Liver (tissue), 10 donors: ENCODE measurements at places on chromosomes 7 and 10.

DNA sequence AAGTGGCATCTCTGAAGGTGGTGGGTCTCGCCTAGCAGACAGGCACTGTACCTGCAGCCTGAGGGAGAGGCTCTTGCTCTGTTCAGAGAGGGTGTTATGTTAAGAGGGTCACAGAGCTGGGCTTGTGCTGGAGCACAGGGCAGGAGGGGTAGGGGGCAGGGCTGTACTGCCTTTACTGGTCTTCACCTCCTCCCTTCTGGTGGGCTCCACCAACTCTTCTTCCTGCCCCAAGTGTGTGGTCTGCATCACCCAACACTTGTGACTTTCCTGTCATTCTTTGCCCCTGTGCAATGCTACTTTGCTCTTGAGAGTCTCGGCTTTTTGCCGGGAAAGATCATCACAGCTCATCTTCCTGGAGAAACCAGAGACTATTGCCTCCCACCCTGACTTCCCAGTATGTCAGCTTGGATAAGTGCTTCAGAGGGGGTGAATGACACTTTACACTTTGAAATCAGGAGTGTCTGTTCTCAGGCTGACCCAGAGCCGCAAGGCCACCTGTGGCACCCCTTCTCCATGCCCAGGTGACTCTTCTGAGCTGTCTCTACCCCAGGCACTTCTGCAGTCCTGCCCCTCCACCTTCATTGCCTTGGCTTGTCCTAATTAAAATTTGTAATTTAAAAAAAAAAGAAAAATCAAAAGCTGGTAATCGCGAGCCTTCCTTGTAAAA lies 38.4 kb upstream of the IKZF1 start:
- no peak for DNase-seq

DNA sequence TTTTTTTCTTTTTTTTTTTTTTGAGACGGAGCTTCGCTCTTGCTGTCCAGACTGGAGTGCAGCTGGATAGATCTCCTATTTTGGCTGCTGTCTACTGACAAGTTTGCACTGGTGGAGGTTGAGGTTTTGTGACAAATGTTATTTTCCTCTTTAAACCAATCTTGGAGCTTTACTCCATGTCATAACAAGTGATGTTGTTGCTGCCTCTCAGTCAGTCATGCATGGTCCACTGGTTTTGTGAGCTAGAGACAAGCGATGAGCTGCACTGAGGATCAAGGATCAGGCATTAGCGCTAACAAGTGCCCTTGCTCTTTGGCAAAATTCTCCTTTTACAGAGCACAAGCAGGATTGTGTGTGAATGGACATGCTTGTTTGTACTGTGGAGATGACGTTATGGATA lies 805 bp upstream of the WDFY4 start:
- DNase-seq: no peak

- DNase-seq: no peak
These were observed 353.6 kb downstream of the CALN1 start for GRCh38 chr7:72058579-72058978.

DNA sequence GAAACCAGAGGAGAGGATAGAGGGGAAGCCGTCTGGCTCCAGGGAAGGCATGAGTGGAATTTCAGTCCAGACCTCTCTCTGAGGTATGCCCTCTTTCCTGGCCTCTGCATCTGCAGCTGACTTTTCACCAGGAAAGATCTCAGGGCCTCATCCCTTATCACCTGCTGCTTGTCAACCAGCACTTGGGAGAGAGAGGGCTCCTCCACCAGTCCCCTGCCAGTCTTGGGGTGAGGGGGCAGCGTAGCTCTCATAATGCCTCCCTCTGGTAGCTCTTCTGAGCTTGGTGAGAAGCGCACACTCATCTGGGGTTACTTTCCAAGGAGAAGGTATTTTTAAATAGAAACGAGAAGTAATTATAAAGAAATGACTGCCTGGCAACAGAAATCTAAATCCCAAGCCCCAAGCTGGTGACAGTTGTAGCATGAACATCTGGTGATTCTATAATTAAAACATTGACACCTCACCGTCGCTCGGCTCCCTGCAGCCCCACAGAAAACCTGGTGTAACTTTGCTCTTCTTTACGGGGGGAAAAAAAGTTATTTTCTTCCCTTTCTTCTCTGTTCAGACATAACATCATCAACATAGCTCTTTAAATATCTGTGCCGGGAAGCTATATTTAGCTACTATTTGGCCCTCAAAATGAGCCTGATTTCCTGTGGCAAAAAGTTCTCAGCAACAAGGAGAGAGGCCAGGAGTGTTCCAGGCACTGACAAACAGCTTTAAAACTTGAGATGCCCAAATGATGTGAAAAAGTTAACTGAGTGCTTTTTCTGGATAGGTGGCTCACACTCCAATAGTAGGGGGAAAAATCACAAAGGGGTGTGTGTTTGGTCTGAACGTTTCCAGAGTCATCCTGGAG lies 26.9 kb downstream of the HIP1 start:
- no peak for DNase-seq

DNA sequence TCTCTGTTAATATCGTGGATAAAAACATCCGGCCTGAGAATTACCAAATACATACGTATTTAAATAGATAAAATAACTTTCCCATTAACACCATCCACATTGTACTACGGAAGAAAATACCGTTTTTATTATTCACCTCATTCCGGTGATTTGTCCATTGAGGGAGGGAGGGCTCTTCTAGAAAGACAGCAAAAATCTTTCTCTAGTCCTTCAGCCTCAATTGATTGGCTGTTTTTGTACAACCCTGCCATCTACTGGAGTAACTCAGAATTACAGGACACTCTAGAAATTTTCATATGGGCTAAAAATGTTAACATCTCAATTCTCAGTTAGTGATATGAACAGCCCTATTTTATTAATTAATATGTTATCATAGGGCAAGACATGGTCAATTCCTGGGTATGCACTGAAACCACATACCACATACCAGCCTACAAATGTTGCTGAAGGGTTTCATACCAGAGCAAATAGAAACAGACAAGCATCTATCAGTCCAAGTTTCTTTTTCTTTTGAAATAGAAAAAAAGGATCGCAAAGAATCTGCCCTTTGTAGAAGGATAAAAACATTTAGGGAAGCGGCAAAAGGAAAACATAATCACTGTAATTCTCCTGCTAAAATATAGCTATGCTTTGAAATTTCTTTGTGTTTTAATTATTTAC lies 55.8 kb upstream of the CDCA7L start:
- no peak for DNase-seq

- DNase-seq: no peak
These were observed 37.0 kb upstream of the EGR2 start for GRCh38 chr10:62852961-62853702.

DNA sequence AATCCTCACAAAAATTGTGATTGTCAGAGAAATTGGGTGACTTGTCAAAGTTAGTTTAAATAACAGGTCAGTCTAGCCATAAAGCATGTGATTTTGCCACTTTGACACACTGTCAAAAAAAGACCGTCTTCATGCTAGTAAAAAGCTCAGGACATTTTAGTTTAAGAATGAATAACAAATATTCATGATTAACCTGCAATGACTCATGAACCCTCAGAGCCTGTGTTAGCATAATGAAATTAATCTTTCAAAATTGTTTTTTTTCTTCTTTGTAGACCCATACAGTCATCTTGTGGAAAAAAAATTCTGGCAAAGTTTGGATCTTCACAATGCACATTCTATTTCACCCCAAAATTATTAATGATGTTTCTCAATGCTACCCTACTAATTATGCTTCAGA lies 255.2 kb upstream of the POT1 start:
- no peak for DNase-seq

GRCh38 chr10:86945361-86946212 lies 11.8 kb downstream of the MMRN2 start:
- no peak for DNase-seq

- no peak for DNase-seq
These were observed 21.5 kb downstream of the CTAGE6 start for GRCh38 chr7:143735962-143736361.

GRCh38 chr10:32964270-32964669 lies 6.2 kb upstream of the ITGB1 start:
- no peak for DNase-seq

GRCh38 chr7:116918704-116919103 lies 34.6 kb upstream of the ST7 start:
- DNase-seq: no peak

GRCh38 chr10:78870458-78870857 lies 198.3 kb upstream of the ZMIZ1 start:
- DNase-seq: peak; percentile 19

DNA sequence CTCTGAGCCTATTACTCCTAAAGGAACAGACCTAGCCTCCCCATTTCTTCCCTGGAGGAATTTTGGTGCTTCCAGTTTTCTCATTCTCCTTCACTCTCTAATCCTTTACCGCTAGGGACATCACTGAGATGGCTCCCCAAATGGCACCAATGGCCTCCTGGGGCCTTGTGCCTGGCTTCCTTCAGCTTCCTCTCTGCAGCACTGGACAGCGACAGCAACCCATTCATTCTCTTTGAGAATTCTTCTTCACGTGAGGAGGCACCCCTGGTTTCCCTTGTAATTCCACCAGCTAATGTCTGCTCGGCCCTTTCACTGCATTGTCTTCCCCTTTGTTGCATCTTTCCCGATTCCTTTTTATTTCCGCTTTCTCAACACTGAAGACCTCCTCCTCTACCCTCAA lies 24.6 kb upstream of the KDM7A start:
- DNase-seq: no peak

DNA sequence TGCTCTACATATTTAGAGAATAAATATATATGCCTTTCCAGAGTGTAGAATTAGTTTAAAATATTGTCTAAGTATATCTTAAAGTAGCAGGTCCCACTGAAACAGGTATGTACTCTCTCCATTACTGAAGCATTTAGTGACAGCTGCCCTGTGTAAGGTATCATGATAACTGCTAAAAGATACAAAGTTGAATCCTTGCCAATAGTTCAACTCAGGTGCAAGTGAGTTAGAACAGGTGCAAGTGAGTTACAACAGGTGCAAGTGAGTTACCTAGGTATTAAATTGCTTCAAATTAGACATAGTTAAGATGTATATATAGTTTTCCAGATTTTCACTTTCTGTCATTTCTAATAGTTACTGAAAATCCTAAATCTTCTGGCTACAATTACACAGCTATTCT lies 119.1 kb downstream of the CNOT4 start:
- no peak for DNase-seq

GRCh38 chr10:36236341-36236740 lies 594.2 kb upstream of the FZD8 start:
- DNase-seq: no peak

DNA sequence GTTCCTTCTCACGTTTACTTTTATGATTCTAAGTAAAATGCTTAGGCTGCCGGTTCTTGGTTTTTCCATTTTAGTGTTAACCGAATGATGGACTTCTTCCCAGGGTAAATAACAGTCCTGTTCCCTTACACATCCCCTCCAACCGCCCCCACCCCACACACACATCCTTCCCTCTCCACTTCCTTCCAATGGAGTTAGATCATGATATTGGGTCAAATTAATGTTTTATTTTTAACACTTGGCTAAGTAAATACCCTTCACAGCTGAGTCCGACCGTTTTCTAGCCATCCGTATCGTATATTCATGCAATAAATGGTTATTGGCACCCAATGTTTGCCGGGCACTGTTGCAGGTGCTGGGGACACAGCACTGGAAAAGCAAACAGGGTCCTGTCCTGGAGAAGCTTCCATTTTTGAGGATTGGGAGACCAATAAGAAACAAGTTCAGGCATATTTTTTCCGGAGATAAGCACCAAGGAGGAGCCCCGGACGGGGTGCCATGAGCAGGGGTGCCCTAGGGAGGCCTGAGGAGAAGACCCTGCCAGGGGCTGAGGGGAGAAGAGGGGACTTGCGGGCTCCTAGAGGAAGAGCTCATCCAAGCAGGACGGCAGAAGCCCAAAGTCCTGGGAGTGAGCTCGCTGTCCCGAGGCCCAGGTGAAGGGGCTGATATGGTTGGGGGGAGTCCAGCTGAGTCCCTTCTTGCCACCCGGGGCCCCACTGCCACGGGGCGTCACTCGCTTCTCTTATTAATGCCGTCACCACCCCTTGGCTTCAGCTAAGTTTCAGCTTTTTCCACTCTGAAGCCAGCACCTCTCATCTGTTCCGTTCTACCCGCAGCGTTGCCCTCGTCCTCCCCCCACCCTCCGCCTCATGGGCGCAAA lies 126.0 kb upstream of the RET start:
- peak; percentile 27 for DNase-seq

GRCh38 chr7:76515999-76516443 lies 5.7 kb downstream of the UPK3B start:
- no peak for DNase-seq

DNA sequence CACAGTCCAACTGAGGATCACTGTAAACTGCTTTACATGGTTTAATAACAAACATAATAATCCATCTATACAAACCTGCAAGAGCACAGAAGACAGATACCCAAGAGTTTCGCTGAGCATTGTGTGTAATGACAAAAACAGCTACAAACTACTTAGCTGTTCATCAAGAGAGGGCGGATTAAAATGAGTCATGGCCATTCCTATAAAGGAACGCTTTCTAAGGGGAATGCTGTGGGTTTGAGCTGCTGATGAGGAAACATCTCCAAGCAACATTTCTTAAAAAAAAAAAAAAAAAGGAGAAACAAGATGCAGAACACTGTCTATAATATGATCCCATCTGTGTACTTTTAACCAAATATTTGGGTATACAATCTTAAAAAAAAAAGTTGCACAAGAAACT lies 33.8 kb downstream of the VOPP1 start:
- no peak for DNase-seq

DNA sequence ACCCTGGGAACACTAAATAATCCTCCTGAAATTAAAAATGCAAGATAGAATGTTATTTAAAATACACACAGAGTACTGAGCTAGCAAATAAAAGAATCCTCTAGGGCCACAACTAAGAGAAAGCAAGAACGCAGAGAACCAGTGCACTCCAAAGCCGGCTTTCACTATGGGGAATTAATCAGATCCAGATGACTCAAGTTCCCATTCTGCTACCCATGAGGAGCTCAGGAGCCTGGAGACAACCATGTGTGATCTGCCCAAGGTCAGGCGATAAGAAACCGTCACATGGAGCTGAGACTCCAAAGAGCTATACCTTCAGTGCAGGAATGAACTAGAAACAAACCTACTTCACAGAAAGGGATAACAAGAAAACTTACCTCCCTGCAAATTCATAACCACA lies 19.5 kb upstream of the CYREN start:
- DNase-seq: no peak

GRCh38 chr7:122883049-122883680 lies 3.1 kb downstream of the CADPS2 start:
- no peak for DNase-seq

DNA sequence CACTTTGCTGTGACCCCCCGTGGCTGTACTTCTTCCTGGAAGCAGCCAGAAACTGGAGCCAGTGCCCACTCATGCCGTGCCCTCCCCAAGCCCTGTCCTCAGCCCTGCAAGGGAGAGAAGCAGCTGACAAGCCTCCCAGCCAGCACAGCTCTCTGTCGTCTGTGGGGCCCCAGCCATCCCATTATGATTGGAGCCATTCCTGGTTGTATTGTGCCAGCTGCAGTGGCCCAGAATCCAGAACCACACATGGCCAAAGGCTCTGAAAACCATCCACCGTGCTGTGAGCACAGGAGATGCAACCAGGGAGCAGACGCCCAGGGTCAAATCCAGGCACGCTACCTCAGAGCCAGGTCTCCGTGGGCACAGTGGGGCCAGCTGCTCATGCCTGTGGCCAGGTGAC lies 18.7 kb downstream of the GRID2IP start:
- no peak for DNase-seq
